ENCODE measurements at places on chromosomes 13 and 19.
A peak's percentile ranks its signal among the peaks of the same experiment; 100 is the strongest.

DNA sequence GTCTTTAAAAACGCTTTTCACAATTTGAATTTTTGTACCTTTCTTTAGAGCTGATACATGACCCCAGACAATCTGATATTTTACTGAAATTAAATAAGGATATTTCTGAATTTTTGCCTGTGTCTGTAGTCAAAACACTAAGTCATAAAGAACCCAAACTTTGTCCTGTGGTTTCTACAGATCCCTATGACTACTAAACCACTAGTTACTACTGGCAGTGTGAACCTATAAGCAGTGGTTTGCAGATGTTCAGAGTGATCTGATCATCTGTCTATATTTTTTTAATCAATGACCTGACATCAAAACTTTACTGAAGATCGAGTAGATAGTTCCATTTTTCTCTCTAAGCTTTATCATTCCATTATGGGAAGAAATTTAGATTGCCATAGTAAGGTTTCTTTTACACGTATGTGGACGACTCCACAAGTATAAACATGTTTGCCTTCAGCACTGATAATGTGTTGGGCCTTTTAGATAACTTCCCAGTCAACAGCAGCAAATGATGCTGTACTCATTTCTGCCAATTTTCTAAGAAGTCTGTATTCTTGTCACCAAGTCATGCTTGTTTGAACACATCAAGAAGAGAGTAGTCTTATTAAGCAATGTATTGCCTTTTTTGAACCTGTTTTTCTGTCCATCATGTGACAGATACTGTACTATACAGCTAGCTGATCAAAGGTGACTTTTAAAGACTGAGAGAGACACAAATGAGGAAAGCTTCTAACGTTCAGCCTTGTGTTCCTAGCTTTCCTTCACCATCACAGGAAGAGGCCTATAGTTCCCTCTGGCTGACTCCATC lies 21.8 kb downstream of the POLR1D start:
- DNase-seq = no peak

DNA sequence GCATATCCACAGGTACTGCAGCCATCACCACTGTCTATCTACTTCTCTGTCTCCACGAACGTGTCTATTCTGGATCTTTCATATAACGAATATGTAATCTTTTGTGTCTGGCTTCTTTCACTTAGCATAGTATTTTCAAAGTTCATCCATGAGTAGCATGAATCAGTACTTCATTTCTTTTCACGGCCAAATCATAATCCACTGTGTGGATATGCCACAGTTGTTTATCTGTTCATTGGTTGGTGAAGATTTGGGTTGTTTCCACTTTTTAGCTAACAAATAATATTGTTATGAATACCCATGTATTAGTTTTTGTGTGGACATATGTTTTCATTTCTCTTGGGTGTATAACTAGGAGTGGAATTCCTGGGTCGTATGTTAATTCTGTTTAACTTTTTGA lies 14.4 kb downstream of the RGCC start:
- no peak for DNase-seq

GRCh38 chr19:41870401-41870873 lies 6.6 kb upstream of the CD79A start:
- DNase-seq = no peak

- peak; percentile 86 for DNase-seq
Observed at GRCh38 chr19:18415178-18415867, 3.9 kb upstream of the SSBP4 start.

- DNase-seq = peak; percentile 71
Observed at GRCh38 chr19:48445256-48445605, 552 bp upstream of the GRWD1 start.

DNA sequence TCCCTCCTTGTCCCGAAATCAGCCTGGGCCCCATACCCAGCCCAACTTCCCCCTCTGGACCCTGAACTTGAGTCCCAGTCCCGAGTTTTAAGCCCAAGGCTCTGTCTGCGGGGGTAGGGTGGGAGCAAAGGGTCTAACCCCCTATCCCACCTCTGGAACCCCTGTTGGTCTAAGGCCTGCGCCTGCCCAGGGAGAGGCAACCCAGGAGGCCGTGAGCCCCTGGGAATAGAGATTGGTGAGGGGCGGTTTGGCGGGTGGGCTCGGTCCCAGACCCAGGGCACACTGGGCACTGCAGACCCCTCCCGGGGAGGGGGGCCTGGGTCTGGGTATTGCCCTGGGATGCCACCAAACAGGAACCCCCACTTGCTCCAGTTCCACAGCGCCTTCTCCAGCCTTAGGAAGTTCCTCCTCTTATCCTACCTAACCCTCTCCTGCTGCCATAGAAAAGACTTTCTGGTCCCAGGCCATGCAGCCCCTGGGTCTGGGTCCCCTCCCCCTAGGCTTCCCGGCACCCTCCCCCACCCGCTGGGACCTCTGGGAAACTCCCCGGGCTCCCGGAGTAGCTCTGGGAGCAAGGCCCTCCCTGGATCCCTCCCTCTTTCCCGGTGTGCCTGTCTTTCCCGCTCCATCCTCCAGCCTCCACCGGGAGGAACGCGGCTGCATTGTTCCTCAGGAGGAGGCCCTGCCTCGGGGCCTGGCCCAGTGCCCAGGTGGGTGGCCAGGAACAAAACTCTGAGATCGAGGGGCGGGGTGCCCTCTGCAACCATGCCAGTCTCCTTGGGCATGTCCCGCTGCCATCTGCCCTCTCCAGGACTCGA lies 33.6 kb upstream of the NANOS3 start:
- DNase-seq = no peak

- no peak for DNase-seq
Observed at GRCh38 chr19:53374288-53374687, 8.8 kb downstream of the ZNF525 start.

DNA sequence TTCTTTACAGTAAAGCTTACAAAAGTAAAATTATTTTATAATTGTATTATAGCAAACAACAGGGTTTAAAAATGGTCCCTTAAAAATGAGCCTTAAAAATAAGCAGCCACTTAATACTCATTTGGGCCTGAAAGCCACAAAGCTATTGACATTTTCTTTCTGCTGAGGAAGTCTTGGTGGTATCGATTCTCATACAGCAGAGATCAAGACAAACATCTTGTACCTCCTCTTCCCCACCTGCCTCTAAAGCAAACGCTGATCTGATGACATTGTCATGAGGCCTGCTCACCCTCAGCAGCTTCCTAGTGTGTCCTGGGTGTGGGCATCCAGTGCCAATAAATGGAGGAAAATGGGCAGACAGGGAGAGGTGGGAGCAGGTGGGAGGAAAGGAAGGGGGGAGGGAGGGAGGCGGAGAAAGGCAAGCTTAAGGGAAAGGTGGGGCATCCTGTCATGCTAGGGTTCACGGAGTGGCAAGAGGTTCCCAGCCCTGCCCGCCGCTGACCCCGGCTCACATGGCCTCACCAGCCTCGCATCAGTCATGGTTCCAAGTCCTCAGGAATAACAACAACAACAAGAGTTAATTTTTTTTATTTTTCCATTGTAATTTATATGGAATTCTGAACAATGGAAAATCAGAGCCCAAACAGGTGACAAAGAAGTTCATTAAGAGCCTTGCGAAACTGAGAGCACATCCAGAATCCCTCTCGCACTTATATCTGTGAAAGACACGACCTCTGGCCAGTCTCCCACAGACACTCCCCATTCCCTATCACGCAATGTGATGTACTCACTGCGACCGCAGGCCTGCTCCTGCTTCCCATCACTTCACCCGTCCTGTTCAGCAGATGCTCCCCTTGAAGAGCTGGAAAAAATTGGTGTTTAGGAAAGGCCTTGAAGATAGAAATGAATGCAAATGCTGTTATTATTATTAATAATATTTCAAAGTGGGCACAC lies 15.1 kb upstream of the ATP11A start:
- DNase-seq = no peak
